NCI-H774 (cell line): ENCODE measurements at places on chromosomes 3 and 15.

- DNase-seq, result no peak
These were observed 66.1 kb upstream of the MEX3B start for GRCh38 chr15:82111918-82112317.

DNA sequence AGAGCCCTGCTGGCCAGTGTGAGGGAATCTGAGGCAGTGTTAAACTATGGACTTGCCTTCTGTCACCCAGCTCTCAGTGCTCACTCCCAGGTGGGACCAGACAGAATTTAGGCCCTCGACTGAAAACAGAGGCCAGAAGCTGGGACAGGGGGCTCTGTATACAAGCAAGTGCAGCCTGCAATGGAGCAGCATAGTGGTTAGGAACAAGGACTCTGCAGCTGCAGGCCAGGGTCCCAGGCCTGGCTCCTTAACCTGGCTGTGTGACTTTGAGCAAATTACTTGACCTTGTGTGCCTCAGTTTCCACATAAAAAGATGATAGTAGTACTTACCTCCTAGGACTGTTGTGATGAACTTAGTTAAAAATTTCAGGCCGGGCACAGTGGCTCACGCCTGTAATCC is 39.8 kb downstream of the CMTM7 start:
- no peak for DNase-seq

GRCh38 chr3:129535075-129535474 is 6.6 kb downstream of the RHO start:
- no peak for DNase-seq

- DNase-seq, result no peak
These were observed 23.7 kb downstream of the CNTN3 start for GRCh38 chr3:74590620-74591262.

DNA sequence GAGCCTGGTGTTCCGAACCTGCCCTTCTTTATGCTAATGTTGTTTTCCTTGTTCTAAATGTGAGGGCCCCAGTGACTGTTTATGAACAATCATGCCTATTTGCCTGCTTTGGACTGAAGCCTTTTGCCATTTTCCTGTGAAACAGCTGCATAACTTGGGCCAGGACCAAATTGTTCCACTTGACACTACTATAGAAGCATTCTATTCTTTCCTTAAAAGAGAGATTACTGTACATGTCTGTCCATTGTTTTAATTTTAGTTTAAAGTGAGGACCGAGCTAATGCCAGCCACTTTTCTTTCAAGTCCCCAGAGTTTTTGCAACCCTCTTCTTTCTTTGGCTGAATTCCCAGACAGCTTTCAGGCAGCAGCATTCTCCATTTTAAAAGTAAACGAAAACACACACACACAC is 980.3 kb downstream of the CADM2 start:
- peak; percentile 47 for DNase-seq

DNA sequence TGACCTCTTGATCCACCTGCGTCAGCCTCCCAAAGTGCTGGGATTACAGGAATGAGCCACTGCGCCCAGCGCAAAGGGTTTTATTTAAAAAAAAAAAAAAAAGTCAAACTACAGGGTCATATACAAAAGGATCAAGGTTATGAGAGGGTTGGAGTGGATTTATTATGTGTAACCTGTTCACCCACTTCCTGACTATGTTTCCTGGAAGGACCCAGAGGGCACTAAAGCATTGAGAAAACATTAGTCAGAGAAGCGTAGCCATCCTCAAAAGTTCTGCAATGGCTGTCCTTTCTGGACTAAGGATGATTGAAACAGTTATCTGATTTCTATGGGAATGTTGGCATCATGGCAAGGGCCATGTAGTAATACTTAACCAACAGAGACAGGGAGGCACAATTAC is 7.3 kb upstream of the SCAPER start:
- no peak for DNase-seq

DNA sequence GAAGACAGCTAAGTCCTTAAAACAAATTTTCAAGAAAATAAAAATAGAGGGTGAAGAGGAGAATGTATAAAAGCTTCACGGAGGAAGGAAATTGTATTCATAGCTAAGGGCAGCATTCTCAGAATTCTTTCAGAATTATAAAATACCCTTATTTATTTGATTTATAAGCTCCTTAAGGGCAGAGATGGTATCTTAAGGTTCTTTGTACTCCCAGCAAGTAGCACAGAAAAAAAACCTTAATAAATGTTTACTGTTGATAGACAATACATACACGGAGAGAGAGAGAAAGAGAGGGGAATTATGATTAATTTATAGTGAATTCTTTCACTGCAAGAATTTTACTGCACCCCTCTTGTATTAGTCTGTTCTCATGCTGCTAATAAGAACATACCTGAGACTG is 375.6 kb upstream of the CCDC54 start:
- no peak for DNase-seq

- DNase-seq, result no peak
These were observed 159.5 kb upstream of the BHLHE40 start for GRCh38 chr3:4819746-4820145.

DNA sequence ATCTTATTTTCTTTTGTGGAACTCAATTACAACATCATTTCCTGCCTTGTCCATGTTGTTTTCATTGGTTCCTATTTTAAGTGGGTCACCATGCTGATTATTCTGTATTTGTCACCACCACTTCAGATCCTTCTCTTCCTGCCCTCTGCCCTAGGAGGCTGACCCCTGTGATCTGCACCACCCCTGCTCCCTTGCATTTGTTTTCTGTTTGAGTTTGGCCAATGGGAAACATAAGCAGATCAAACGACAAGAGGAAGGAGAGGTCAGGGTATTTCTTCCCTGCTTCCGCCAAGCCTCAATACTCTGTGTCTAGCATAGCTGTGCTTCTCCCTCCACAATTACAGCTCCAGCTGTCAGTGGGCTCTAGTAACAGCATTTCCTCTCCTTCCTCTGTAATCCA is 71.6 kb downstream of the IMPG2 start:
- no peak for DNase-seq

DNA sequence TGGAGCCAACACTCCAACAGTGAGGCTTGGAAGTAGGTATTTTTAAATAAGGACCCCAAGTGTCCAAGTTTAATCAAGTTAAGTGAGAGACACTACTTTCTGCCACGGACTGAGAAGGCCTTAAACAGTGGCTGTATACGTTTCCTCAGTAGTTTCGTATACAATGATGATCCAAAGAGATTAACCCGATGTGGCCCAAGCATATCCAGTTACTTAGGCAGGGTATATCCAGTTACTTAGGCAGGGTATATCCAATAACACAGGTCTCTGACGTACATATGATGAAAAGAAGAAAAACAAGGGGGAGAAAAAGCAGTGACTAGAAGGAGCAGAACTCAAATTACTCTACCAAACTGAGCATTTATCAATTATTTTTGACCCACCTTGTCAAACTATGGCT is 591.4 kb downstream of the FOXP1 start:
- no peak for DNase-seq

DNA sequence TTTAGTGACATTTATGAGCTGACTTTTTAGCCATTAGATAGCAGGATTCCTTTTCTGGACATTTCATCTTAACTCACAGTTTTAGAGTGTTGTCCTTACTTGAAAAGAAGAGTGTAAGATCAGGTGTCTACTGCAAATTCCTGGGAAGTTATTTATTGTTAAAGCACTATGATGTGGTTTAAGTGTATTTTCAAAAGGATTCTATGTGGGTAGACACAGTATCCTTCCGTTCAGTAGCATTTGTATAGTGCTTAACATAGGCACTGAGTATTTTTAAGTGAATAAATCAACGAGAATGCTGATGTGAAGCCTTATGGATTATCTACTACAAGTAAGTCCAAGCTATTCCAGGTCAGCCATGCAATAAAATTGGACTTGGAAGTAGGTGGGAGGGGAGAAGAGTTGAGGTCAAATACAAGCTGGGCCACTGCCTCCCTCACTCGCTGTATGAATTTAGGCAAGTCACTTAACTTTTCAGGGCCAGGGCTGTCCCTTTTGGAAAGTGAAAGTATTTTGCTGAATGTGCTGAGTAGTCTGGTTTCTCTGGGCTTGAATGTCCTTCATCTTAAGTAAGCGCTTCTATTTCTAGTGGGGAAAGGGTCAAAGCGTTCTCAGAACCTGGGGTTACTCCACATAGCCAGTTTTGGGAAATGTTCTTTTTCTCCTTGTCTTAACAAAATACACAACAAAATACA is 48.6 kb downstream of the GAP43 start:
- DNase-seq, result no peak

DNA sequence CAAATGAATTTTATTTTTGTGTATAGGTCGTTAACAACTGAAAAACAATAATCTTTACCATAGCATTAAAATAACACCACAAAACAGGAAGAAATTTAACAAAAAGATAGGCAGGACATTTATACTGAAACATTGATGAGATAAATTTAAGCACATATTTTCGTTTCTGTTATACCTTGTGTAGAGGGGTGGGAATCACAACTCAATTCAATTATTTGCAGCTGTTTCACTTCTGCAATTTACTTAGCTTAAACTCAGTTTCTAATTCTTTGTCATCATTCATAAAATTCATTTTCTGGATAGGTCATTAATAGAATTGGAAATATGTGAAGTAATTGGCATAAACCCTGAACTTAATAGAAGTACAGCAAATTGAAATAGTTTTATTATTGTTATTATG is 42.3 kb downstream of the TP63 start:
- DNase-seq, result no peak
